ENCODE measurements at places on chromosomes 16 and 17.

GRCh38 chr16:59213952-59214351 is 479.8 kb upstream of the GOT2 start:
- no peak for DNase-seq

DNA sequence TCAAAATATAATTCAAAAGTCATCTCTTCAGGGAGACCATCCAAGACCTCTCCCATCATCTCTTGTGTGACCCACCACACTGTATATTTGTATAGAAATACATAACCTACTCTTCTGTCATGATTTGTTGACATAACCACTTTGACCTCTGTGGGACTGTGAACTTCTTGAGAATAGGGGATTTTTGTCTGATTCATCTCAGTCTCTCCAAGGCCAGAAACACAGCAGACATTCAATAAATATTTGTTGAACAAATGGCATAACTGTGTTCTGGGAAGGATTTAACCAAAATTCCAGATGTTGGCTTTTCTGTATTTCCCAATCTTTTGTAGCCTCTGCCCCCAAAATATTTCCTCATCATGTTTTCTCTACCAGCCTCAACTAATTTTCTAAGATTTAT is 169.7 kb downstream of the CDH11 start:
- no peak for DNase-seq

GRCh38 chr16:23518435-23518891 is 8.2 kb upstream of the GGA2 start:
- DNase-seq, result no peak

DNA sequence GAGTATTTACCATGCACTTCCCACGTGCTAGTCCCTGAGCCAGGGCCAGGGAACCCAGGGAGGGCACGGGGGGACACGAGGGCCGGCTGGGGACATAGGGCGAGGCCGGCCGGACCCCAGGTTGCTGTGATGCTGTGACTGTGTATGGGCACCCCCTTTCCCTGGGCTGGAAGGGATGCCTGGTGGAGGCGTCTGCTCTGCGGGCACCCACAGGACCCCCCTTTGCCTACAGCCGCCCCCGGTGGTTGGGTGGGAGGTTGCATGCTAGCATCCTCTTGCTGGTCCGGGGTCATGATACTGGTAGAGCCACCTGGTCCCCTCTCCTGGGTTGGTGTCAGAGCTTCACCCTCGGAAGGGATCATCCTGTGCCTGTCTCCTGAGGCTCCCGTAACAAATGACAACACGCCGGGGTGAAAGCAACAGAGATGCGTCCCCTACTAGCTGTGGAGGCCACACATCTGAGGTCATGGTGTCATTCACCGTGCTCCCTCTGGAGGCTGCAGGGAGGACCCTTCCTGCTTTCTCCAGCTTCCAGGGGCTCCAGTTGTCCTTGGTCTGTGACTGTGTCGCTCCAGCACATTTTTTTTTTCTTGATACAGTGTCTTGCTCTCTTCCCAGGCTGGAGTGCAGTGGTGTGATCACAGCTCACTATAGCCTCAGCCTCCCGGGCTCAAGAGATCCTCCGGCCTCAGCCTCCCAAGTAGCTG is 3.1 kb upstream of the CIAO3 start:
- no peak for DNase-seq

DNA sequence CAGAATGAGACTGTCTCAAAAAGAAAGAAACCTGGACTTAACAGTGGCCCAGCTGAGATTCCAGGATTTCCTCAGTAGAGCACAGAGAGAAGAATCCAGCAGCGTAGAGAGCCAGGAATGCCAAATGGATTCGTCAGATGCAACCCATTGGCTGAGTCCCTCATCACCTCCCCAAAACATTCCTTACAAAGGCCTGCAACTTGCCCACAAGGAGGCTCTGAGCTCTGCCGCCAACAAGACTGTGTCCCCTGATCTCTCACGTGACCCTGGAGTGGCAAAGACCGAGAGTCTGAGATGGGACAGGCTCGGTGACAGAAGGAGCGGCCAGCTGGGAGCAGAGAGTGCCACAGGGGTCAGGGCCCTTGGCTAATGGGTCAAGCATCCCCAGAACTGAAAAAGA is 6.9 kb upstream of the CHMP6 start:
- no peak for DNase-seq

DNA sequence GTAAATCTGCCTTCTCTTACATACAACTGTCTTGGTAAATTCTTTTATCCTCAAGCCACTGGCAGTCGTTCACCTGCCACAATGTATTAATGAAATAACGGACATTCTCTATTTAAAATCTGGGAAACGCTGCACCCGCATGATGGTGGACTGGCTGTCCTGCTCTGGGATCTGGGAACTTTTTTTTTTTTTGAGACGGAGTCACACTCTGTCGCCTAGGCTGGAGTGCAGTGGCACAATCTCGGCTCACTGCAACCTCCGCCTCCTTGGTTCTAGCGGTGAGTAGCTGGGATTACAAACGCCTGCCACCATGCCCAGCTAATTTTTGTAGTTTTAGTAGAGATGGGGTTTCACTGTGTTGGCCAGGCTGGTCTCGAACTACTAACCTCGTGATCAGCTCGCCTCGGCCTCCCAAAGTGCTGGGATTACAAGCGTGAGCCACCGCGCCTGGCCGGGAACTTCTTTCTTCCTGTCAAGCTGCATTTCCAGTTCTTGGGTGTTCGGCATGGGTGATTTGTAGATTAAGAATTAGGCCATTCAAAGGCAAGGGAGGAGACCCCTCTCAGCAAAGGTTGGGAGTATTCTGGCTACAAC is 28.3 kb downstream of the PRDM7 start:
- DNase-seq, result no peak

GRCh38 chr17:42203354-42203753 is 9.1 kb upstream of the GHDC start:
- no peak for DNase-seq

DNA sequence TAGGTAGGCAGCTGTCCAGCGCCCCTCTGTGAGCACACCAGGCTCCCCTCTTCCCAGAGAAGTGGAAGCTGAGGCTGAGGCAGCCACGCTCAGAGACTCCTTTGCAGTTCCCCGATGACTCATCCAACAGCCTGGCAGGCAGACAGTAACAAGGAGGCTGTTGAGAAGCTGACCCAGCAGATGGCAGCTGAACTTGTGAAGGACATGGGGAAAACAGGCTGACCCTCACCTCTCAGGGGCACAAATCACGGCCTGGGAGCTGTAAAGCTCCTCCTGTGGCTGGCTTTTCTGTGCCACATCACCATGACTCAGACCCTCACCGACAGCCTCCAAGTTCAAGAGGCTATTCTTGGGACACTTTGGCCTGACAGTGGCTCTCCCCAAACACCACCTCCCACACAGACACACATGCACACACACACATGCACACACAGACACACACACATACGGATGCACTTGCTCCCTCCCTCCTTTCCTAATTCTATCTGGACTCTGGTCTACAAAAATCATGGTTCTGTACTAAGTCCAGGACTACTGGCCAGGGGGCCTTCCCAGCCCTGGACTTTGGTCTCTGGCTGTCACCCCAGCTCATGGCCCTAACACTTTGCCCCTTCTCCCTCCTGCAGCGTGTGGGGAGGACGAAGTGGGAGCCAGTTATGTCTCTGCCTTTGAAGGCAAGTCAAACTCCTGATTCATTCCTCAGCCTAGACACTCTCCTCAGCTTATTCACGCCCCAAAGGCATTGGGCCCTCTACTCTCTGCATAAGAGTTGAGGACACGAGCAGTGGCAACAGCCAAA is 23.2 kb downstream of the MAP3K14 start:
- DNase-seq, result no peak

DNA sequence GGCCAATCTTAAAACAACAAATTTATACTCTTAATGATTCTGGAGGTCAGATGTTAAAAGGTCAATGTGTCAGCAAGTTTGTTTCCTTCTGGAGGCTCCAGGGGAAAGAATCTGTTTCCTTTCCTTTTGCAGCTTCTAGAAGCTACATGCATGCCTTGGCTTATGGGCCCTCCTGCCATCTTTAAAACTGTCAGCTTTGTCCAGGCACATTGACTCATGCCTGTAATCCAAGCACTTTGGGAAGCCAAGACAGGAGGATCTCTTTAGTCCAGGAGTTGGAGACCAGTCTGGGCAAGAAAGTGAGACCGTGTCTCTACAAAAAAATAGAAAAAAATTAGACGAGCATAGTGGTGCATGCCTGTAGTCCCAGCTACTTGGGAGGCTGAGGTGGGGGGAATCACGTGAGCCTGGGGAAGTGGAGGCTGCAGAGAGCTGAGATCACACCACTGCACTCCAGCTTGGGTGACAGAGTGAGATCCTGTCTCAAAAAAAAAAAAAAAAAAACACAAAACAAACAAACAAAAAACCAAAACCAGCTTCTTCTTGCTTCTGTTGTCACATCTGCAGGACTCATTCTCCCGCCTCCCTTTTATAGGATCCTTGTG is 58.3 kb downstream of the NOS2 start:
- DNase-seq, result no peak

DNA sequence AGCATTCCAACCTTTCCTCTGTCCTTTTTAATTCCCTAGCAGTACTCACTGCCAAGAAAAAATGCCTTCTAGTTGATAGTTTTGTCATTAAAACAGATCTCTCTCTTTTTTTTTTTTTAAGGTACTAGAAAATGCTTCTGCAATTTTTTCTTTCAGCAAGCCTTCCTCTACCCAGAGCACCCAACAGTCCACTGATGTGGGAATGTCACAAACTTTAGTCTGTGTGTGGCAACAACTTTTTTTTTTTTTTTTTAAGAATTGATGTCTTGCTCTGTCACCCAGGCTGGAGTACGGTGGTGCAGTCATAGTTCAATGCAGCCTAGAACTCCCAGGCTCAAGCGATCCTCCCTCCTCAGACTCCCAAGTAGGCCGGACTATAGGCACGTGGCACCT is 34.7 kb downstream of the CDRT15 start:
- no peak for DNase-seq

- DNase-seq, result no peak
Observed at GRCh38 chr16:4771646-4772045, 4.7 kb upstream of the ZNF500 start.

DNA sequence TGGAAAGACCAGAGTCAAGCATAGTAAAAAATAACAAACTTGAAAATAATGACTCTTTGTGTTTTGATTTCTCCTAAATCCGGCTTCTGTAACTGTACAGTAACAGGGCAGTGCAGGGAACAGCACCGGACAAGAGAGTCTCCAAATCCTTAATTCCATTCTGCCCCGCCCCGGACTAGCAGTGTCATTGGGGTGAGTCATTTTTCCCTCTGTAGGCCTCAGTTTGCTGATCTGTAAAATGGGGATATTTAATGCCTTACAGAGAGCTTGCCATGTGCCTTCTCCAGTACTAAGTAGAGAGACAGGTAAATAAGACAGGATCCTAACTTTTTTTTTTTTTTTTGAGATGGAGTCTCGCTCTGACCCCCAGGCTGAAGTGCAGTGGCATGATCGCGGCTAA is 83.6 kb upstream of the TBC1D3K start:
- DNase-seq, result no peak

- no peak for DNase-seq
Observed at GRCh38 chr17:21149621-21150020, 22.9 kb downstream of the DHRS7B start.

DNA sequence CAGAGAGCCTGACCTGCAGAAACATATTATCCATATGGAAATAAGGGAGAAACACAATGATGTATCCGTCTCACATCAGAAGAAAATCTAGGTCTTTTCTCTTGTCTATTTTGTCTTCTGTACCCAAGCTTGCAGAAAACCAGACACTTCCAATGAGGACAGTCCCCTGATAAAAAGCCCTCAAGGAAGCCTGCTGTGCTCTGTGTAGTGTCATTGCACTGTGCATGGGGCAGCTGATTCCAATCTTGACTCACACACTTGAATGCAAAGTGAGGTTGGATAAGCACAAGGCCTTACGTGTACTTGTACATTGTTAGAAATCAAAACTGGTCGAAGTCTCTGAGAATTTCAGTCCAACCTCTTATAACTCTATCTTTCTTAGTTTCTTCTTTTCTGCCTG is 256.6 kb upstream of the MYOCD start:
- DNase-seq, result no peak

GRCh38 chr17:1800712-1801111 is 29.0 kb downstream of the SMYD4 start:
- DNase-seq, result no peak

DNA sequence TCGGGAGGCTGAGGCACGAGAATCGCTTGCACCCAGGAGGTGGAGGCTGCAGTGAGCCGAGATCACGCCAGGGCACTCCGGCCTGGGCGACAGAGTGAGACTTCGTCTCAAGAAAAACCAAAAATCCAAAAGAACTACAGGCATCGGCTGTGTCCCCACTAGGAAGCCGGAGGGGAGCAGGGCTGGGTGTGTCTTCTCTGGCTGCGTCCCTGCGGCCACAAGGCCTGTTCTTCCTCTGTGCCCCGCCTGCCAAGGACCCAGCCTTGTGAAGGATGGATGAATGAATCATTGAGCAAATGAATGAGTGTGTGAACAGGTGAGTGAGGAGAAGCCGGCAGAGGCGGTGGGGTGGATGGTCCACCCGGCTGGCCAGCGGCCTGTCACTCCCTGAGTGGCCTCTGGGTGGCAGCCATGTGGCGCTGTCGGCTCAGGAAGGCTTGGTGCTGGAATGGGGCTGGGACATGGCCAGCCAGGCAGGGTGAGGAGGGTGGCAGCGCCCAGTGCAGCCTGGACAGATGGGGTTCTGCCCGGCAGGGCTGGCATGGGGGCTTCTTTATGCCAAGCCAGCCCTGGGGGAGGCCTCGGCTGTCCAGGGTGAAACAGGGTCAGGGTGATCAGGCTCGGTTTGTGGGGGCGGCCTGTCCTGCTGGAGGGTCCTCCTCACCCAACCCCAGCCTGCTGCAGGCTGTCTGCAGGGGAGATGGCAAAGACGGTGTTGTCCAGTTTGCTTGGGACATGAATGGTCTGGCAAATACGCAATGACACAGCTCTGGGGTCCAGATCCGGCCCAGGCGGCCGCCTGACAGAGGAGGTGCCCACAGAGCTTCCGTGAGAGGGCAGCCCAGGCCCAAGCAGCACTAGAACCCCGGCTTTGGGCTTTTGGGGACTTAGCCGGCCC is 21.7 kb downstream of the SLC25A10 start:
- peak; percentile 65 for DNase-seq

- DNase-seq, result peak; percentile 15
Observed at GRCh38 chr16:71846431-71846830, 655 bp downstream of the ATXN1L start.

- DNase-seq, result no peak
Observed at GRCh38 chr16:85521552-85522307, 91.4 kb upstream of the GSE1 start.

GRCh38 chr17:4708436-4708835 is 2.0 kb upstream of the ARRB2 start:
- peak; percentile 58 for DNase-seq

GRCh38 chr16:17374668-17375255 is 96.0 kb downstream of the XYLT1 start:
- peak; percentile 39 for DNase-seq

GRCh38 chr17:27357236-27357635 is 63.3 kb downstream of the WSB1 start:
- DNase-seq, result no peak

- DNase-seq, result peak; percentile 52
Observed at GRCh38 chr17:76384987-76385891, 830 bp downstream of the SPHK1 start.

DNA sequence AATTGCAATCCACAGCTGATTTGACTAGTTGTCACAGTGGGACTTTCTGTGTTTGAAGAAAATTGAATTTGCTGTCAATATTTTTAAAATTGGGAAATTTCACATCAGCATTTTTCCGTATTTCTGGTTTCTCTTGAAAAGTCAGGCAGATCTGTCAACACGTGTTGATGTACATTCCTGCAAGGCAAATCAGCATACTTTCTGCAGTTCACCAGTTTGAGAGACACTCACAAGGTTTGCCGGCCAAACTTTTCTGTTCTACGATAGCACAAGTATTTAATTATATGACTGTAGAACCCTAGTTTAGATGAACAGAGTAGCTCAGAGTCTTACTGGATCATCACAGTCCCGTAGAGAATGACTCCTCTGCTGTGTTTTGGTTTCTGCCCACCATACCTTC is 102.0 kb downstream of the ADAMTS18 start:
- no peak for DNase-seq

- DNase-seq, result no peak
Observed at GRCh38 chr17:61510237-61510636, 58.0 kb downstream of the TBX4 start.
